Heart left ventricle (tissue), 16 donors: ENCODE measurements at places on chromosomes 6 and 20. TPM values are rescaled to one million over a fixed set of nuclear protein-coding genes. Genes with fewer than 3 reads are reported as not detected.
A peak's percentile ranks its signal among the peaks of the same experiment; 100 is the strongest.

FERMT1 gene
- total RNA-seq, result 2.4 TPM

TMC2 gene
- total RNA-seq, result not detected

SPO11 gene
- total RNA-seq, result not detected

HUS1B gene
- total RNA-seq, result not detected

LGSN gene
- total RNA-seq, result not detected

PSORS1C2 gene
- total RNA-seq, result not detected

OPRM1 gene
- not detected for total RNA-seq

LTB gene
- 4.6 TPM for total RNA-seq

C6orf163 gene
- 1.2 TPM for total RNA-seq

DNA sequence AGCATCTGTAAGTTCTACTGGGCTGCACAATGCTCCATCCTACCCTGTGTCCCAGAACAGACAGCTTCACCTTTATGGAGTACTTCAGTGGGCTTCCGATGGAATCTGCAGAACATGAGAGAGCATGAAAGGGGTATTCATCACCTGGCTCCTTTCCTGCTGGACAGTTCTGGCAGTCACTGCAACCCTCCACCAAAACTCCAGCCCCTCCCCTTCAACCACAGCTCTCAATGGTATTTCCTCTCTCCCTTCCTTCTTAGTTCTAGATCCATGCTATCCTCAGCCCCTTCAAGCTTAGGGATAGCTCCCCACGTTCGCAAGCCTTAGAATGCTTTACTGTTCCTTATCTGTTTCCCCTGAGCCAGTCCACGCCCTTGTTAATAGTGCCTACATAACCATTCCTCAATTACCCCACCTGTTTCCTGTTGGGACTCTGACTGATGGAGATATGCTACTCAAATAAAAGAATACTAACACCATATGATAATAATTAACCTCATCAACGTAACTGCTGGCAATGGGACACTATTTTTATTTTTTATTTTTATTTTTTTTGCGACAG lies 26.8 kb downstream of the TRAM2 start:
- DNase-seq, result no peak

DNA sequence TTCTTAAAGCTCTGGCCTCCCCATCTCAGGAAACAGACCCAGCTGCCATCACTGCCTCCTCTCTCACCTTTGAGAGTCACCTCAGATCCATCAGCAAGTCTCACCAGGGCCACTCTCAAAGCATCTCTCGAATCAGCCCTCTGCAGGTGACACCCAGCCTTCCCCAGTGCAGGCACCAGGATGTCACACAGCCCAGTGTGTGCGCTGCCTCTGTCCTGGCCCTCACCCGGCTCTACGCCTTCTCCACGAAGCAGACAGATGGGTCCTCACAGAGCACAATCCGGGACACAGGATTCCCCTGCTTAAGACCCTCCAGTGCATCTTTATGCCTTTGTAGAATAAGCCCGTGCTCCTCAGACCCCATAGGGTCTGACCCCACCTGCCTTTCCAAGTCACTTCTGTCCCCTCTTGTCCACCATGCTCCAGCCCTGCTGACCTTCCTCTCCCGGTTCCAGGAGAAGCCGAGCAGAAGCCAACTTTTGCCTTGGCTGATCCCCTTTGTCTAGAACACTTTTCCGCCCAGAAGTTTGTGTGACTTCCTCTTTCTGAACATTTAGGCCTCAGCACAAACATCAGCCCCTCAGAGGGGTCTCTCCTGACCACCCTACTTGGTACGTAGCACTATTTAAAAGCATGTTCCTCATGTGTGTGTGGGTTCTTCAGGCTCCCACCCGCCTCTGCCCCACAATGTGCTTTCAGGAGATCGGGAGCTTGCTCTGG lies 60.2 kb downstream of the PSMG4 start:
- DNase-seq, result no peak

- DNase-seq, result no peak
Measured at GRCh38 chr6:107965746-107966145, 7.7 kb upstream of the SEC63 start.

DNA sequence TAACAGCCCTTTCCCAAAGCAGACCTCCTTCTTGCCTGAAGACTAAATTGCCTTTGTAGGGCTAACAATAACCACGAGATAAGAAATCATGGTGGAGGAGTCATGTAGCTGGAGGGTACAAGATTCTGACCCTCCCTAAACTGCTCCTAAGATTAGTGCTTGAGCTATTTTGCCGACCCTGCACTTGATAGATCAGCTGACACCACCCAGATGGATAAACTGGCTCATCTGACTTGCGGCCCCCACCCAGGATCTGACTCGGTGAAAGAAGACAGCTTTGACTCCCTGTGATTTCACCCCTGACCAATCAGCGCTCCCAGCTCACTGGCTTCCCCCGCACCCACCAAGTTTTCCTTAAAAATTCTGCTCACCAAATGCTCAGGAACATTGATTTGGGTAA lies 57.6 kb upstream of the UNC93A start:
- DNase-seq, result no peak

GRCh38 chr6:6505111-6505510 lies 83.4 kb upstream of the LY86 start:
- no peak for DNase-seq

DNA sequence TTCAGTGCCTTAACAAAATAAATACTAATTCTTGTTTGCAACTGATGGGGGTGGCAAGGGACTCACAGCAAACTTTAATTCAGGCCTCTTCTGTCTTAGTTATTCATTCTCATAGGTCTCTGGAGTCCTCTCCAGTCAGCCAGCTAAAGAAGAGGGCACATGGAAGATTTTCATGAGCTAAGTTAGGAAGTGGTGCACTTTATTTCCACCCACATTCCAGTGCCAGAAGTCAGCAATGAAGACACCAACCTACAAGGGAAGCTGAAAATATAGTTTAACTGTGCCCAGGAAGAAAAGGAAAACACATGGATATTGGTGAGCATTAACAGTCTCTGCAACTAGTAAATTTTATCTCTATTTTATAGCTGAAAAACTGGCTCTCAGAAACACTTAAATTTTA lies 16.7 kb upstream of the IRAK1BP1 start:
- no peak for DNase-seq

GRCh38 chr6:15349379-15349778 lies 103.5 kb downstream of the JARID2 start:
- DNase-seq, result no peak

GRCh38 chr6:14083751-14084150 lies 33.8 kb upstream of the CD83 start:
- no peak for DNase-seq

GRCh38 chr20:37726971-37727956 lies 33.4 kb downstream of the CTNNBL1 start:
- DNase-seq, result no peak

- no peak for DNase-seq
Measured at GRCh38 chr20:45867136-45867818, 9.9 kb downstream of the ZSWIM3 start.

GRCh38 chr20:23639490-23639958 lies 1.8 kb upstream of the CST3 start:
- no peak for DNase-seq

DNA sequence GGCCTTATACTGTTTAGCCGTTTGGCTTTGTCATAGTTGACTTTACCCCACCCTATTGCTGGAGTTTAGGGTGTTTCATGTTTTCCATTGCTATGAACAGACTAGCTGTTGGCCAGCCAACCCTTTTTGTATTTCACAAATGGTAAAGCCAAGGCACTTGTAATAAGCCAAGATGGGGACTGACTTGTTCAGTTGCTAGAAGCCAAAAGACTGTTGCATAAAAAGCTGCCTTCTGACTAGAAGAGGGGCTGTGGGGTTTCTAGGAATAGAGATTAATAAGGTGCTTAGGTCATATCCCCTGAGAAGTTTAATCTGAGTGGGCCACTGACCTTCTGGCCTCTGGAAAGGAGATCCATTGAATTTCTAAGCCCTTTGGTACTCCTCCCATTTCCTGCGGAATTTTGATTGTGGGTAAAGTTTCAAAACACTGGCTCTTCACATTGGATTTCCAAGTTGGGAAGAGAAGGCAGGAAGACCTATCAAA lies 211.1 kb downstream of the PLCB4 start:
- peak; percentile 21 for DNase-seq

- DNase-seq, result no peak
Measured at GRCh38 chr20:59616306-59616705, 12.0 kb downstream of the PHACTR3 start.

DNA sequence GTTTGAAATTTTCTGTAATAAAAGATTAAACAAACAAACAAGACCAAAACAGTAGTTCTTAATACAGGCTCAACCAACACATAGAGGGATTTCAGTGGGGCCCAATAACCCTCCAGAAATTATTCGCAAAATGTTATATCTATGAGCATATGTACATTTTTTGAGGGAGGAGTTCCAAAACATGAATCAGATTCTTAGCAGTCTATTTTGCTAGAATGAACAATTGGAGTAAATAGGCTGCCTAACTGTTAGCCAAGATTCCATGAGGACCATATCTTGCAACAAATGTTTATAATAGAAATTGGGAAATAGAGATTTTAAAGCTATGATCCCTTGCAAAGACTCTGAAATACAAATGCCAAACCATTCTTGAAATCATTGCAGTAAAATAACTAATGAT lies 186.3 kb downstream of the AKAP7 start:
- no peak for DNase-seq

DNA sequence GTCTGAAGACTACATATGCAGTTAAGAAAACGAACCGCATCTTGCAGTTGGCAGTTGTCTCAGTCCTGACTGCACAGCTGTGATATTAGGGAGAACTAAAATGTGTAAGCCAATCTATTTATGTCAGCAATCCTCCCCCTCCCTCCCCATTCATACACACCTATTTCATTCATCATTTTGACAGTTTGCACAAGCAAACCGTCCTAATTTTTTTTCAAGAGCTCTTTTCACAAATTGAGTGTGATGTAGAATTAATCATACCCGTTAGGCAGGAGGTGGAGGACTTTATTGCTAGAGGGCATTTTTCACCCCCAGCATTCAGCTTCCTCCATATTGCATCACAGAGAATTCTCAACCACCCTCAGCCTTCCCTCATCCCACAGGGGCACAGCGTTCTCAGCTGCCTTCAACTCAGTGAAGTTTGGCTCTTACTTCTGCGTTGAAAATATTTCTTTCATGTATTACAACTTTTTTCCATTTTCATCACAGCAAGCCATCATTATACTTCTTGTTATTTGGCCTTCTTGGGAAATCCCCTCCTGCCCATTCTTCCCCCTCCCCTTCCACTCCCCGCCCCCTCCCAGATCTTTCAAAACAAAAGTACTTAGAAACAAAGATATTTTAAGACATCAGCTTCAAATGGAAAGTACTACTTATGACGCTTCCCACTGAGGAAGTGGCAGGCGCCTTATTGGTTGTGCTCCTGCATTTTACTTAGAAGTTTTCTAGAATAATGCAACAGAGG lies 37.5 kb downstream of the NOX3 start:
- no peak for DNase-seq

DNA sequence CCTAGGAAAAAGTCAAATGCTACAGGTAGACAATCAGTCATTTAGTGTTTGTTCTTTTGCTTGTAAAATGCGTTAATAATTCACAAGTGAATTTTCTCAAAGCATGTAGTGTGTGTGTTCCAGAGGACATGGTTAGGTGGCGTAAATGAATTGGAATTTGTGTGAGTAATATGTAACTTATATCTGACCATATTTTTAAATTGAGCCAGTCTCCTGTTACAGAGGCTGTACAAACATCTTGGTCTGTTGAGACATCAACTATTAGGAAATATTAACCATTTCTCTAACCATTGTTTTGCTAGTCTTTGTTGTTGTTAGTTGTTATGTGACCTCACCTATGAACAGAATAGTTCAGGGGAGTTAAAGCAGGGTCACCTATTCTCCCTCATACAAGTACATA lies 22.7 kb downstream of the MCM8 start:
- DNase-seq, result no peak

- no peak for DNase-seq
Measured at GRCh38 chr6:105795913-105796517, 290.1 kb upstream of the PRDM1 start.

- DNase-seq, result no peak
Measured at GRCh38 chr6:118356054-118356453, 192.0 kb upstream of the PLN start.

DNA sequence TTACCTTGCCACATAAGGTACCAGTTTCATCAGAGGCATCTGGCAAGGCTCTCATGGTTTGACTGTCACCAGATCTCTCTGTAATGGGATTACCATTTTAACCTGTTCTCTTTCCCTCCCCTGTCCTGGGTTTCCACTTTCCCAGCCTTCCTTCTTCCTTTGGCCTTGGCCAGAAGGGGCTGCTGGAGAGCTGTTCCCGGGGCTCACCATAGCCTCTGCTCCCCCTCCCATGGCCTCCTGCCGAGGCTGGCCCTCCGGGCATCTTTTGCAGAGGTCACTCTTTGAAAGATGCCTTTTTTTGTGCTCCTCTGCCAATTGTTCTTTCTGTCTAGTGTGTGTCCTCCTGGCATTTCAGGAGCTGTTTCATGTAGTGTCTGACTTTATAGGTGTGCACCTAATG lies 100.7 kb upstream of the SCP2D1 start:
- DNase-seq, result no peak

DNA sequence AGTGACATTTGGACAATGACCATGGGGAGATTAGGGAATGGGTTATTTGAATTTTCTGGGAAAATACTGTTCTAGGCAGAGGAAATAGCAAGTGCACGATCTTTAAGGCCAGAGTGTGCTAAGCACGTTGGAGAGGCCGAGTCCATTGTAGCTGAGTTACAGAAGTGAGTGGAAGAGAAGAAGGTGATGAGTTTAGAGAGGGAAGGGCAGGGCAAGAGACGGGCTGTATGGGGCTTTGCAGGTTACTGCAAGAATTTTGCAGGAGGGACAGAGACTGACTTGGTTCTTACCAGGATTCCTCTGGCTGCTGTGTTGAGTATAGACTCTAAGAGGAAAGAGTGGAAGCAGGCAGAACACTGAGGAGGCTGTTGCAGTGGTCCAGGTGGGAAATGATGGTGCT lies 1.1 kb upstream of the NCOA3 start:
- no peak for DNase-seq

DNA sequence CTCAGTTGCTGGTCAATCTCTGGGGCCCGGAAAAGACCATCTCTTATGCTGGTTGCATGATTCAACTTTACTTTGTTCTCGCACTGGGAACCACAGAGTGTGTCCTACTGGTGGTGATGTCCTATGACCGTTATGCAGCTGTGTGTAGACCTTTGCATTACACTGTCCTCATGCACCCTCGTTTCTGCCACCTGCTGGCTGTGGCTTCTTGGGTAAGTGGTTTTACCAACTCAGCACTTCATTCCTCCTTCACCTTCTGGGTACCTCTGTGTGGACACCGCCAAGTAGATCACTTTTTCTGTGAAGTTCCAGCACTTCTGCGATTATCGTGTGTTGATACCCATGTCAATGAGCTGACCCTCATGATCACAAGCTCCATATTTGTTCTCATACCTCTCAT lies 4.3 kb downstream of the OR2J3 start:
- DNase-seq, result no peak

- no peak for DNase-seq
Measured at GRCh38 chr20:46272389-46273047, 35.8 kb downstream of the CDH22 start.

GRCh38 chr6:6655805-6656251 lies 67.3 kb downstream of the LY86 start:
- no peak for DNase-seq

- DNase-seq, result no peak
Measured at GRCh38 chr20:341682-342081, 5.2 kb upstream of the NRSN2 start.

GRCh38 chr6:16836144-16836981 lies 75.1 kb upstream of the ATXN1 start:
- no peak for DNase-seq

GRCh38 chr6:105318660-105319059 lies 84.2 kb downstream of the PREP start:
- no peak for DNase-seq
